ENCODE measurements at places on chromosomes 16 and 17.

- no peak for DNase-seq
These were observed 251.4 kb upstream of the KIF2B start for GRCh38 chr17:53571342-53571741.

DNA sequence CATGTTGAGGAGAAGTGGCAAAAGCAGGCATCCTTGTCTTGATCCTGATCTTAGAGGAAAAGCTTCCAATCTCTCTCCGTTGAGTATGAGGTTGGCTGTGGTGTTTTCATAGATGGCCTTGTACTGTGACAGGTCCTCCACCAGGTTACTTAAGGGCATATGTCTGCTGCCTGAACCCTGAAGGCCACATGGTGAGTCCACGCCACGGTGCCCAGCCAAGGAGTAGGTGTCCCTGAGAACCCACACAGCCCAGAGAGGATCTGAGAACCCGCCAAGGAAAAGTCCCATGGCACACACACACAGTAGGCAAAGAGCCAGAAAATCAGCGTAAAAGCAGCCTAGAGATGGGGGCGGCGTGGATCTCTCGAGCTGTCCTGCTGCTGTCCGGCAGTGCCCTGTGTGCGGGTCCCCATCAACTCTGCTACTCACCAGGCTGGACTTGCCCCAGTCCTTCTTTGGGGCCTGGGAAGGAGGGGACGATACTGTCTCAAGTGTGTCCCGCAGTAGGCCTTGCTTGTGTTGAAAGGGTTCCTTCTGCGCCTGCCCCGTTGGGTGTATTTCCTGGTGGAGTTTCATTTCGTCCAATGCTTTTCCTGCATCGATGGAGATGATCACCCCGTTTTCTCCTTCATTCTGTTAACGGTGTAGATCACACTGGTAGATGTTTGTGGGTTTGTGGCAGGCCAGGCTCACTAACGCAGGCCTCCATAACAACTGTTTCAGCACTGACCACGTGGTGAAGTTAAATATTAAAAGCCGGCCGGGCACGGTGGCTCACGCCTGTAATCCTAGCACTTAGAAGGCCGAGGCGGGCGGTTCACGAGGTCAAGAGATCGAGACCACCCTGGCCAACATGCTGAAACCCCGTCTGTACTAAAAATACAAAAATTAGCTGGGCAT lies 90.8 kb upstream of the DNAH17 start:
- no peak for DNase-seq

DNA sequence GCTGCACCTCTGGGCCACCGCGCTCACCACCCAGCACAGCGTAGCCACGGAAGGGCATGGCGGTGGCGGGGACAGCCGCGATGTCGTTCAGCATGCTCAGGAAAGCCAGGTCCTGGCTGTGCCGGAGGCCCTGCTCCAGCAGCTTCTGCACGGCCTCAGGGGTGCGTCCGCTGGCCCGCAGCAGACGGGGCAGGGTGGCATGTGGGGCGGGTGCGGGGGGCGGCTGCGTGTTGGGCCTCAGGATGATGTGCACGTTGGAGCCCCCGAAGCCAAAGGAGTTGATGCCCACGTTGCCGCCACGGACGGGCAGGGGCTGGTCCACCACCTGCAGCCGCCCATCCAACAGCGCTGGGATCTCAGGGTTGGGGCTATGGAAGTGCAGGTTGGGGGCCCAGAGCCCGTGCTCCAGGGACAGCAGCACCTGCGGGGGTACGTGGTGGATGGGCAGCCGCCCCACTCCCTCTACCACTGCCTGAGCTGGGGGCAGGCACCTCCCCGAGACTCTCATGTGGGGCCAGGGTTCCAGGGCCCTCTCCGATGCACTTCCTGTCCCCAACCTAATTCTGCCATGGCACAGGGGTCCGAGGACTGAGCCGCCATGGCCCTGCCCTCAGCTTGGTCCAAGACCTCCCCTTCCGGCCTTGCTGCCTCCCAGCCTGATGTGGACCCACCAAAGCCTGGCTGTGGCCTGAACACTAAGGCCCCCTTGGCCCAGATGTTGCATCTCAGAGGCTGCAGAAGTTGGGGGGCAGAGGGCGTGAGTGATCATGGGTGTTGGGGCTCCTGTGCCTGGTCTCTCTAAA lies 6.6 kb downstream of the FASN start:
- DNase-seq, result no peak

- DNase-seq, result no peak
These were observed 39.7 kb upstream of the GHDC start for GRCh38 chr17:42233994-42234393.

GRCh38 chr16:77246150-77246549 lies 46.9 kb downstream of the SYCE1L start:
- DNase-seq, result no peak

DNA sequence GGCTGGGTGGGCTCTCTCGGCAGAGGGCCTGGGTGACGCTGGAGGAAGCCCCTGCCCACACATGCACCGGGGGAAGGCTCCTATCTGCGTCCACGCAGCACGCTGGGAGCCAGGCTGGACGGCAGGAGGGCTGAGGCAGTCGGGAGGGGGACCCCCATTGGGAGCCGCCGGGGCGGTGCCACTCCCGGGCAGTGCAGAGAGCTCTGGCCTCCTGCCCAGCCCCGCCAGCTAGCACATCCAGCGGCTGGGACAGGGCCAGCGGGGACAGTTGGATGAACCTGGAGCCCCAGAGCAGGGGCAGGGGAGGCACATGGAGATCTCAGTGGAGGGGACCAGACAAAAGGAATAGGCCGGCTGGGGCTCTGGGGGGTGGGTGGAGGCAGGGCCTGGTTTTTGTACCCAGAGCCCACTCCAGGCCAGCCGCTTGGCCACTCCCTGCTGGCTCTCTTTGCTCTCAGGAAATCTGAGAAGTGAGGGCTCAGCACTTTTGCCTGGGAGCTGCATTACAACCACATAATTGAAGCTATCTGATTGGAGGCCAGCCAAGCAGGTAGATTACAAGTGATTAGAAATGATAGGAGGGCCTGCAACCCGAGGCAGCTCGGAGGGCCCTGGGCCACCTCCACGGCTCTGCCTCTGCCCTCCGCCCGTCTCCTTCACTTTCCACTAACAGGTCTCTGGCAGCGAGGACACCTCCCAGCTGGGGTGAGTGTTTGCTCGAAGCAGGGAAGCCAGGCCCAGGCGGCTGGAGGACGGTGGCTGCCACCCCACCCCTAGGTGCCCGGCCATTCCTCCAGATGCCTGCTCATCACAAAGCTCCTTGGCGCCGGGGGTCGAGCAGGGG lies 40.1 kb downstream of the ENGASE start:
- no peak for DNase-seq

DNA sequence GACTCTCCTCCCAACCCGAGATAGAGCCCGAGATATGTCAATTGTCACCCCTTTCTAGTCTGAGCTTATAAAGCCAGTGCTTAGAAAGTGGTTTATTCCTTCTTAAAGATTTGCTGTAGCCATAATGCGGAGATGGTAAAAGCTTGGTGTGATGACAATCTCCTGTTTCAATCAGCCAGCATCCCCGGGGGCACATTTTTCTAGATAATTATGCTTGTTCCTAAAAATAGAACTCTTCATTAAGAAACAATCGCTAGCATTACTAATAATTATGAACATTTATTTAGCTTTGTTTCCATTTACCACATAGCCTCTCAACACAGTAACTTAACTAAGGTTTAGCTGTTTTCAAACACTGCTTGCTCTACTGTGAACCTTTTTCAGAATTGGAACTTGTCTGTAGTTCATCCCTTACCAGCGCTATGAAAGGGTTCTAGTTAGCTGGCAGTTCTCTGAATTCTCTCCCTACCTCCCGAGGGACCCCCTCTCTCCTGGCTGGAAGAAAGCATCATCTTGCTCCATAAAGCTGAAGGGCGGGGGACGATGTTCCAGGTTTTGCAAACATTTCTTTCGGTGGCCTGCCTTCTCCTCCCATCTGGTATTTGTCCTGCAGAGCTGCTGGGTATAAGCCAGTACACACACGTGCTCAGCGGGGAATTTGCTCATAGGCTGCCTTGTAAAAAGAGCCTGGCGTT lies 922 bp upstream of the MRPL58 start:
- no peak for DNase-seq

DNA sequence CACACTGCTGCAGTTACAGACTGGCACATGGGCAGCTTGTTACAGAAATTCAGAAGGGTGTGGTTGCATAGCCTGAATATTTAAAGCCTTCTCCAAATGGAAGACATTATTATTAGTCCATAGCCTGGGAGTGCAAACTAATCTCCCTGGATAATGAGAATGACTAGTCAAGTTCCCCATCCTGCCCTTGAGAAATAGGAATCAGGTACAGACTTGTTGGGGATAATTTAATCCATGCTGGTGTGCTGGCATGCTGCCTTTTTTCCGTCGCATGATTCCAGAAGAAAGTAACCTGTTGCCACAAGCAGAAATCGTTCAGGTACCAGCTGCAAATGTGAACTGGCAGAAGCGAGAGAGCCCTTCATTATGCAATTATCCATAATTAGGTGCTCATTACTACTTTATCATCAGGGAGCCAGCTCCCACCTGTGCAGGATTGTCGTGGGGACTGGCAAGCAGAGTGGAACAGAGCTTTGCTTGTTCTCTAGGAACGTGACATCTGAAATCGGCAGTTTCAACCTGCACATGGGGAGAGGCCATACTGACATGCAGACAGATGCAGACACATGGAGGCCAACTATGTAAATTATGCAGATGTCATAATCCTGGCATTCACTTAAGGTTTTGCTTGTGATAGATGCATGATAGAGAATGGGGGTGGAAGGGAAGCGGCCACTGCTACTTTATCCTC lies 419.4 kb downstream of the PMP22 start:
- DNase-seq, result no peak

- DNase-seq, result no peak
These were observed 42.9 kb downstream of the HAPSTR1 start for GRCh38 chr16:9134306-9134705.

- peak; percentile 49 for DNase-seq
These were observed 209.4 kb downstream of the IRX3 start for GRCh38 chr16:54077050-54077821.

DNA sequence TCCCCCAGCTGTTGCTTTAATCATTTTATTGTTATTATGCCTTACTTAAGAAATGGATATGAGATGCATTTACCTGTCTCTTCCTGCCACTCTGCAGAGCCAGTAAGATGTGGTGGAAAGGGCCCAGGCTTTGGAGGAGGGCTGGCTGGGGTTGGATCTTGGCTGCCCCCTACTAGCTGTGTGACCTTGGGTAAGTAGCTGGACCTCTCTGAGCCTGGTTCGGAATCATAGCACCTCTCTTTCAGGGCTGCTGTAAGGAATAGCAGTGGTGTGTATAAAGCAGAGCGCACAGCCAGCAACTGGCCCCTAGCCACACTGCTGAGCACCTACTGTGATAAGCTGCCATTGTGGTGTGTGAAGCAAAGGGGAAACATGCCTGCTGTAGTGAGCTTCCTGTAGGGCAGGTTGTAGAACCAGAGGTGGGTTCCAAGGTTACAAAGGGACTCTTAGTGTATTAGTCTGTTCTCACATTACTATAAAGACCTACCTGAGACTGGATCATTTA lies 23.9 kb downstream of the MAPT start:
- no peak for DNase-seq

DNA sequence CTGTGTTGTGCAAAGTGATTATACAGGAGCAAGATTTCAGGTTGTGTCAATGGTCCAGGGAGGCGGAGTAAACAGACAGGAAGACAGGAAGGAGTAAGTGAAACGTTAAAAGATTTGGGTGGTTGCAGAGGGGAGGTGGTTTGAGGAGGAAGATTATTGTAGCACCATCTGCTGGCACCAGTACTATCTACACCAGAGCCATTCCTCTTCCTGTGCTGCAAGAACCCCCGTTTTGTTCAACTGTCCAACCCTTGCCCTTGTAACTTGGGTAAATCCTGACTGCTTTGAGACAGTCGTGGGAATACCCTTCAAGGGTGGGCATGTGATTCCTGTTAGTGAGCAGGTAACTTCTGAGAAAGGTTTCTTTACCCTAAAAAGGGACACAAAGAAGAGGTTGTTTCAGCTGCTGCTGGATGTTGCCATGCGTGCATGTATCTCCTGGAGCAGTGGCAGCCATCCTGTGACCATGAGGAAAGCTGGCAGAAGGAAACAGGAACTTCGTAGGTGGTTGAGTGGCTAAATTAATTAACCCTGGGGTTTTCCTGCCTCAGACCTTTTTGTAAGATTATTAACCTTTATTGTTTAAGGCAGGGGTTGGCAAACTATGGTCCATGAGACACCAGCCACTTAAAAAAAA lies 124.1 kb downstream of the PRKCA start:
- DNase-seq, result no peak

DNA sequence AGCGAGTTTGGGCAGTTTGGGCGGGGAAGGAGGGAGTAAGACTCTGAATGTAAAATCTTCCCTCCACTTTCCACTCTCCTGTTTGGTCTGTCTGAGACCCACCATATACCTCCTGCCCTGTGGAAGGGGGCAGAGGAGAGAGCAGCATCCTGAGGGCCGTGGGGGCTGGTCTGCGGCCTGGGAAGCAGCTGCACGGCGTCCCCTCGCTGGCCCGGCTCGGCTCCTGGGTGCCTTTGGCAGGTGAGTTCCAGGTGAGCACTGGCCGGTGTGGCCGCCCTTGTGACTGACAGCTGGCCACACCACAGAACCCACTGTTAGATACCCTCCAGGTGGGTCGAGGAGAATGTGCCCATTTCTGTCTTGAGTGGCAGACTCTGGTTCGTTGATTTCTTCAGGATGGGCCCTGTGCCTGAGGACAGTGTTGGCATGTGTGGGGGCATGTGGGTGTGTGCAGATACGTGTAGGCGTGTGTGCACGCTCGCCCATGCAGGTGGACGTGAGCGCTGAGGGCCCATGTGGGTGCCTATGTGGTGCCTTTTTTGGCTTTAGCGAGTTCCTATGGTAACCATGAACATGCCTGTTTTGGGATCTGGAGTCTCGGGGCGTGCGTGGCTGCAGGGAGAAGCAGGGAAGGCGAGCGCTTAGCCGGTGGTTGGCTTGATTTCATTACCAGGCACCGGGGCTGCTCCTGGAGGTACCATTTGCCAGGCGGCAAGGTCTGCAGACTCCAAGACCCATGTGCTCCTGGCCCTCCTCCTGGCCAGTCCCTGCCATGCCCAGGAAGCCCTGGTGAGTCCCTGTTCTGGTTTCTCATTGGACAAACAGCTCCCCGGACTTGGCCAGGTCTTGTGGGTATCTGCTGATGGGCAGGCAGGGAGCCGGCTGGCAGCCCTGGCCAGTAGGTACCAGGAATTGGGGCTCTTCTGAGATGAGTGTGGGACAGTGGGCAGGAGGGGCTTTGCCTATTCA lies 12.4 kb downstream of the RAP1GAP2 start:
- DNase-seq, result no peak

DNA sequence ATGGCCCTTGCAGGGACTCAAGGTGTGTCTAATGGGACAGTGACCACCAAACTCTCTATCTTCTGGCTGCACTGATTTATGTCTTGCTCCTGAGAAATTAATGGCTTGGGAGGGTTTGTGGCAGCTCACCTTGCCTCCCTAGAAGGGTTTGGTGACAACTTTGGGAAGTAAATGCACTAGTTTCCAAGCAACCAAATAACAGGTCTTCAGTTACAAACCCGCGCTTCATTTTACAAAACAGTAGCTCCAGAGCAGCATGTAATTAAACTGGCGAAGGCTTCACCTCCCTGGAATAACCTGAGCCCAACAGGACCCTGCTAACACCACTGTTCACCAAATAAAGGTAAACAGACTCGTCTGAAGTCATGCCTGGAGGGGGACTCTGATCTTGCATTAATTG lies 318.3 kb downstream of the SLC39A11 start:
- no peak for DNase-seq

- no peak for DNase-seq
These were observed 700.3 kb downstream of the MAF start for GRCh38 chr16:78900044-78900811.

- no peak for DNase-seq
These were observed 7.6 kb downstream of the PITPNM3 start for GRCh38 chr17:6548578-6549330.

- no peak for DNase-seq
These were observed 15.7 kb downstream of the MTSS2 start for GRCh38 chr16:70670175-70670574.

GRCh38 chr16:55385359-55385758 lies 61.4 kb downstream of the IRX6 start:
- no peak for DNase-seq
